ENCODE measurements at places on chromosomes 7 and 10.
A peak's percentile ranks its signal among the peaks of the same experiment; 100 is the strongest.

DNA sequence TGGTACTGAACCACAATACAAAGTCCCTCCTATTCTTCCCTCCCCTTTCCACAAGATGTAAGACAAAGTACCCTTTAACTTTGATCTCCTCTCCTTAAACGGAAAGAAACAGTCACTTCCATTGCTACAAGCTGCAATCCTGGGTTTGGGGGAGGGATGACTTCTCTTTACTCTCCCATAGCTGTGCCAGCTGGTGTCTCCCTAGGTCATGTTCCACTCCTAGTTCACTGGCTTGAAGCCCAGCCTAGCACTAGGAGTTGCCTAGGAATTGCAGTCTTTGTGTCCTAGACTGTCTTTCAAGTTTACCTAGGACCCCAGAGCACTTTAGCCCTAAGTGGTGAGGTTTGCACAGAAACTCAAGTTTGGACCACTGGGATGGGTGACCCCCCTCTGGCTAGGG, 311.1 kb downstream of the HPSE2 start:
- DNase-seq, result no peak

DNA sequence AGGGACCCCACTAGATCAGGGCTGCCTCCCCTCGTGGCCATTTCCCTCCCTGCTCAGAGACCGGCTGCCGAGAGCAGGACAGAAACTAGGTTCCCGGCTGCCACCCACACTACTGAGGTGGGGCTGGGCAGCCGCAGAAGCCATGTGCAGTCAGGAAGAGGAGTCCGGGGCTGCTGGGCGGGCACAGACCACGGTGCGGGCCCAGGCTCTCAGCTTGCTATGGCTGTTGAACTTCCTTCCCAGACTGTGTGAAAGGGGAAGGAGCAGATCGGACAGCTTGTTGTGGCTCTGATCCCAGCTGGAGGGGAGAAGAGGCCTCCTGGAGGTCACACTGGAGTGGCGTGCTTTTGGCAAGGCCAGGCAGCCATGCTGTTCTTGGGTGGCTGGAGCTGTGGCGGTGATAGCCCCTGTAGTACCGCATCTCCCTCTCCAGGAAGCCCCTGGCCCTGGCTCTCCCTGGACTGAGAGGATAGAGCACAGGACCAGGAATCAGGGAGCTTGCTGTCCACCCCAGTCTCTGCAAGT, 56.8 kb downstream of the HK1 start:
- DNase-seq, result peak; percentile 72

DNA sequence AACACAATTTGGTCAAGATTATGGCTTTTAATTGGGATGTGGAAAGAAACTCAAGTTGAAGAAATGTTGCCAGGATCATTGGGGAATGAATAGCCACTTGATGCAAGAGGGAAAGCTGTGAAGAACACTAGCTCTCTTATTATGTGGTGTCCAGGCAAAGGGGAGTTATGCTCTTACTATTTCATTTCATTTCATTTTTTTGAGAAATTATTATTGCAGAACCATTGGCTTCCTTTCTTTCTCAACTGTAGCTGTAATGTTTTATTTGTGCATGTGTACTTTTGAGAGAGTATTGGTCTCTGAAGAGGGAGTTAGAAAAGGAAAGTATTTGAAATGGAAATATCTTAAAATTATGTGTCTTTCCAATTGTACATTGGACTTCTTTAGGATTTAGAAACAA, 312.6 kb upstream of the BMPER start:
- peak; percentile 88 for DNase-seq

- DNase-seq, result peak; percentile 12
These were observed 1194.4 kb upstream of the SORCS1 start for GRCh38 chr10:108358912-108359311.

GRCh38 chr10:75496191-75496567, 64.8 kb downstream of the LRMDA start:
- DNase-seq, result no peak

- no peak for DNase-seq
These were observed 123.4 kb upstream of the ZNF746 start for GRCh38 chr7:149620961-149621360.

- no peak for DNase-seq
These were observed 68.5 kb downstream of the NPTX2 start for GRCh38 chr7:98685541-98685940.

- DNase-seq, result peak; percentile 11
These were observed 143.1 kb upstream of the STK17A start for GRCh38 chr7:43439631-43440401.

DNA sequence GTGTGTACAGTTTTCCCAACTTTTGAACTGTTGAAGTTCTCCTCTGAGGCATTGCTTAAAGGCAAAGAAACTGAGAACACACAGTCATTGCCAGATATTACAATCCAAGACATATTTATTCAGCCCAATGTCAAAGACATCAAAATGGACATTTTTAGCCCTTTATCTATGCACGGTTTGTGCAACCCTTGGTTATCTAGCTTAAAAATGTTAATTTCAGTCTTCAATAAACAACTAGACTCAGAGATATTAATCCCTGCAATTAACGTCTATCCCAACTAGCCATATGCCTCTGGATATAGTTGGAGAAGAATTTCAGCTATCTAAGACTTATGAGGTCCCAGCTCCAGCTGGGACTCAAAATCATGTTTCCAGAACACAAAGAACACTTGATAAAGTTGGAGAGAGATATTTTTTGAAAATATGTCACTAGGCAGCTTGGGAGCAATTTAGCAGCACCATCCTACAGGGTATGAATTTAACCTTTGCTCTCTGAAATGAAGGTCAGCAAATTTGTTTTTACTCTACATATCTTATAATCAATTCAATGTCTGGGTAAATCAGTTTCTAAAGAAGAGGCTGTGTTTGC, 357.0 kb downstream of the RNLS start:
- peak; percentile 58 for DNase-seq

- DNase-seq, result peak; percentile 97
These were observed 46.7 kb downstream of the NOC3L start for GRCh38 chr10:94315975-94316464.

DNA sequence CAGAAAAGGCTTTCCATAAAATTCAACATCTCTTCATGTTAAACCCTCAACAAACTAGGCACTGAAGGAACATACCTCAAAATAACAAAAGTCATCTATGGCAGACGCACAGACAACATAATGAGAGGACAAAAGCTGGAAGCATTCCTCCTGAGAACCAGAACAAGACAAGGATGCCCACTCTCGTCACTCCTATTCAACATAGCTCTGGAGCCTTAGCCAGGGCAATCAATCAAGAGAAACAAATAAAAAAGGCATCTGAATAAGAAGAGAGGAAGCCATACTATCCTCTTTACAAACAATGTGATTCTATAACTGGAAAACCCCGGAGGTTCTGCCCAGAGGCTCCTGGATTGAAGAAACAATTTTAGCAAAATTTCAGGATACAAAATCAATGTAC, 251.0 kb downstream of the MALRD1 start:
- DNase-seq, result no peak

DNA sequence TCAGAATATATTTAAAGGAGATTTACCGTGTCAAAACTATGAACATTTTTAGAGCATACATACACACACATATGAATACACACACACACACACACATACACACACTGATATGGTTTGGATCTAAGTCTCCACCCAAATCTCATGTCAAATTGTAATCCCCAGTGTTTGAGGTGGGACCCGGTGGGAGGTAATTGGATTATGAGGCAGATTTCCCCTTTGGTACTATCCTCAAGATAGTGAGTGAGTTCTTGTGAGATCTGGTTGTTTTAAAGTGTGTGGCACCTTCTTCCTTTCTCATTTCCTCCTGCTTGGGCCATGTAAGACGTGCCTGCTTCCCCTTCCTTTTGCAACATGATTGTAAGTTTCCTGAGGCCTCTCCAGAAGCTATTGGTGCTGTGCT, 515.0 kb upstream of the ZMIZ1 start:
- DNase-seq, result no peak
